Prostate gland (tissue), 2 donors: ENCODE measurements at places on chromosomes 11 and 22.

DNA sequence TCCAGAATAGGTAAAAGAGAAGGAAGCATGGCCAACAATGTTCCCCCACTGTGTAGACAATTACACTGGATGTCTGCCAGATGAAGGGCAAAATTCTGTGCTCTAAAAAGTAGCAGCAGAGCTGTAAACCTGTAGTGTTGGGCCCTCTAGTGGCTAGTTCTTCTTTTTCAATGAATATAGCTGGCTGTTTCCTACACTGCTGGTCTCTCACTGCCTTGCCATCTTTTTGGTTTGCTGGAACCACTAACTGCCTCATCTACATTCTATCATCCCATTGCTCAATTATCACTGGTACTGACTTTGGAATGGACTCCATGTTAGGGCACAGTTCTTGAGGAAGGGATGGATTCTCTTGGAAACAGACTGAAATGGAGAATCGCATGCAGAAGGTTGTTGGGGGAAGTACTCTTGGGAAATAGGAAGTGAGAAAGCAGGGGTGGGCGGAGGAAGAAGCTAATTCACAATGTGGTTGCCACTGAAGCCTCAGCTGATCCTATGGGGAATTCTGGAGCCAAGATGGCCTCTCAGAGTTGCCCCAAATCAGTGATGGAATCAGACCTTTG is 17.9 kb downstream of the KCNE3 start:
- H3K4me1 ChIP-seq, result peaks cover 4% of the 10 kb centered on the region
- no peak overlapping the region for H3K4me3 ChIP-seq
- no peaks in the 10 kb centered on the region for H3K27me3 ChIP-seq
- H3K36me3 ChIP-seq, result no peaks in the 10 kb centered on the region
- H3K27ac ChIP-seq, result no peak overlapping the region

DNA sequence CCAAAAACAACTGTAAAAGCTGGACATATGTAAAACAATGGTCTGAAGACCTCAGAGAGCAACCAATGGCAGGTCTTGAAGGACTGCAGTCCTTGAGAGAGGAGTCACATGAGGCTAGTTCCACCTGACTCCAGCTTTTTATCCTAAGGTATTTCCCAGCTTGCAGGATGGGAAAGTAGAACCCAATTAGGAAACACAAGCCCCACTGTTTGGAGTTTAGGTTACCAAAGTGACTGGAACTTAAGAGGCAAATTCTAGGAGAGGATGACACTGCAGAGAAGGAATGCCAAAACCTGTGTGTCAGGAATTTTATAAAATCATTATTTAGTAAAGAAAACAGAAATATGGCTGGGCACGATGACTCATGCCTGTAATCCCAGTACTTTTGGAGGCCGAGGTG is 18.4 kb downstream of the OR2AT4 start:
- H3K36me3 ChIP-seq, result no peaks in the 10 kb centered on the region
- H3K4me1 ChIP-seq, result no peaks in the 10 kb centered on the region
- no peaks in the 10 kb centered on the region for H3K27me3 ChIP-seq
- H3K4me3 ChIP-seq, result no peak overlapping the region
- no peak overlapping the region for H3K27ac ChIP-seq
- DNase-seq, result no peak

- H3K4me3 ChIP-seq, result no peak overlapping the region
- no peaks in the 10 kb centered on the region for H3K4me1 ChIP-seq
- no peak overlapping the region for H3K27ac ChIP-seq
Observed at GRCh38 chr11:71298761-71299181, 46.4 kb upstream of the SHANK2 start.

GRCh38 chr22:49979587-49980264 is 19.2 kb downstream of the PIM3 start:
- H3K36me3 ChIP-seq, result no peaks in the 10 kb centered on the region
- peaks cover 8% of the 10 kb centered on the region for H3K4me1 ChIP-seq
- DNase-seq, result no peak
- H3K27me3 ChIP-seq, result no peaks in the 10 kb centered on the region
- H3K27ac ChIP-seq, result no peak overlapping the region
